ENCODE measurements at places on chromosomes 3 and 15.

- no peaks in the 10 kb centered on the region for H3K36me3 ChIP-seq
- no peak overlapping the region for H3K4me3 ChIP-seq
- H3K27me3 ChIP-seq = no peaks in the 10 kb centered on the region
- no peak overlapping the region for H3K27ac ChIP-seq
- no peak for DNase-seq
Observed at GRCh38 chr15:96187341-96188305, 142.9 kb upstream of the NR2F2 start.

DNA sequence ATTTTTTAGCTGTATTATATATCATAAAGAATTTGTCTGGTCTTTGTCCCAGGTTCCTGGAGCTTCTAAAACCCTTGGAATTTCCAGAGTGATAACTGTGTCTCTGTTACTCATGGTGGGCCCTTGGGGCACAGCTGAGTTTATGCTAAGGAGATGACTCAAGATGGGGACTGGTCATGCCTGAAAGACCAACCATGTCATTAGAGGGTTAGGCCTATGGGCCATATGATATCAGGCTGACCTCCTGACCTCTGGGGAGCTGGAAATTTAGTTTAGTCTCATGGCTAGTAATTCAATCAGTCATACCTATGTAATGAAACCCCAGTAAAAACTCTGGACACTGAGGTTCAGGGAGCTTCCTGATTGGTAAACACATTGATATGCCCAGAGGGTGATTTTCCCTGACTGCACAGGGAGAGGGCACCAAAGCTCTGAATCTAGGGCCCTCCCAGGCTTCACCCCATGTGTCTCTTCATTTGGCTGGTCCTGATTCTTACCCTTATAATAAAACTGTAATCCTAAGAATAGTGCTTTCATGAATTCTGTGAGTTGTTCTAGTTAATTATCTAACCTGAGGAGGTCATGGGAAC lies 69.6 kb downstream of the EEFSEC start:
- no peaks in the 10 kb centered on the region for H3K36me3 ChIP-seq
- DNase-seq = no peak
- H3K27ac ChIP-seq = no peak overlapping the region
- H3K4me3 ChIP-seq = no peak overlapping the region
- no peaks in the 10 kb centered on the region for H3K27me3 ChIP-seq

GRCh38 chr3:18344306-18345014 lies 80.7 kb downstream of the SATB1 start:
- H3K4me1 ChIP-seq = no peaks in the 10 kb centered on the region
- no peak overlapping the region for H3K27ac ChIP-seq
- H3K36me3 ChIP-seq = no peaks in the 10 kb centered on the region
- no peaks in the 10 kb centered on the region for H3K27me3 ChIP-seq

- H3K4me1 ChIP-seq = no peaks in the 10 kb centered on the region
- H3K4me3 ChIP-seq = no peak overlapping the region
- H3K36me3 ChIP-seq = no peaks in the 10 kb centered on the region
- no peak overlapping the region for H3K27ac ChIP-seq
- no peak for DNase-seq
Observed at GRCh38 chr3:12252889-12253288, 36.0 kb upstream of the PPARG start.
